Renal cortex interstitium (tissue), 15 donors: ENCODE measurements at places on chromosomes 5 and 9. TPM values are rescaled to one million over a fixed set of nuclear protein-coding genes. Genes with fewer than 3 reads are reported as not detected.

DNA sequence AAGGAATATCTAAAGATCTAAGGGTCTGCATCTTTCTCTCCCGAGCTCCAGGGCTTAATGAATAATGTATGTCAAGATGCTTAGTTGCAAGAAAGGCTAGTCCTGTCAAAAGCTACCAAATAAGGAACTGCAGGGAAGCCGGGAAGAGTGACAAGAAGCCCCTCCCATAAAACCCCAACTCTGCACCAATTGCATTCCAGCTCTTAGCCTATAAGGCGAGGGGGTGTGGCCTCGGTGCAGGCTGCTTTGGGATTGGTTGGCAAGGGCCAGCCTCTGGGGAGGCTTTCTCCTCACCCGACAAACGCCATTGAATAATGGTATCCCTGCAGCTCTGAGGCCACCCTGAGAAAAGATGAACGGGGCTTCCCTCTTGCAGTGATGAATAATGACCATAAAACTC, 416.9 kb downstream of the RAB3C start:
- no peak for DNase-seq

- no peak for DNase-seq
These were observed 378.9 kb downstream of the SLCO4C1 start for GRCh38 chr5:101917166-101917565.

DNA sequence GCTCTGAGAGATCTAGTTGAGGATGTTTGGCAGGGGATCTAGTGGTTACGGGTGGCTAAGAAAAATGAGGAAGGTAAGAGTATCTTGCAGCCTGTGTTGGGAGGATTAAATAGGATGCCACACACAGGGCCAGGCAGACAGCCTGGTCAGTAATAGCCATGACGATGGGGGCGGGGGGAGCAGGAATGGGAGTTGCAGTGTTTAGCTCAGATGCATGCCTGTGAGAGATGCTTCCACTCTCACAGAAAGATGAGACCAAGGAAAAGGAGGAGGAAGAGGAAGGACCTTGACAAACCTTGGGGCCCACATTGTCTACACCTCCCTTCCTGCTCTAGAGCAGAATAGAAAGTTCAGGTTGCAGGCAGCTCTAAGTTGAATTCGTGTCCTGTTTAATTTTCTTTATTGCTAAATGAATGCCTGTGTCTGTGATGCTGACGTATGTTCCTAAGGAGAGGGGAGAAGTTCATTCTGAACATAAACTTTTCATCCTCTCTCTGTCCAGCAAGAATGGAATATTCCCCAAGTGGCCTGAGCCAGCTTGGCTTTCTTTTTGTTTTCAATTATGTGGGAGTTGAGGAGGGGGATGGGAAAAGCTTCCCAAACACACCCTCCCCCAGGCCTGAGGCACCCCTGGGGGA, 28.7 kb downstream of the TGFBI start:
- DNase-seq, result no peak

The MAP1B gene
- 13.6 TPM for polyA plus RNA-seq

The IFNB1 gene
- not detected for polyA plus RNA-seq
